ENCODE measurements at places on chromosomes 2 and 18. TPM values are rescaled to one million over a fixed set of nuclear protein-coding genes. Genes with fewer than 3 reads are reported as not detected.

- H3K4me3 ChIP-seq: no peak overlapping the region
- H3K36me3 ChIP-seq: peaks cover 35% of the 10 kb centered on the region
- H3K27ac ChIP-seq: peak overlapping the region; percentile 15
- no peak for DNase-seq
These were observed 34.9 kb upstream of the ARMC9 start for GRCh38 chr2:231163414-231164095.

- H3K36me3 ChIP-seq: no peaks in the 10 kb centered on the region
- H3K4me1 ChIP-seq: peaks cover 4% of the 10 kb centered on the region
- no peaks in the 10 kb centered on the region for H3K27me3 ChIP-seq
- DNase-seq: no peak
These were observed 292.5 kb downstream of the ALK start for GRCh38 chr2:29628862-29629261.

DNA sequence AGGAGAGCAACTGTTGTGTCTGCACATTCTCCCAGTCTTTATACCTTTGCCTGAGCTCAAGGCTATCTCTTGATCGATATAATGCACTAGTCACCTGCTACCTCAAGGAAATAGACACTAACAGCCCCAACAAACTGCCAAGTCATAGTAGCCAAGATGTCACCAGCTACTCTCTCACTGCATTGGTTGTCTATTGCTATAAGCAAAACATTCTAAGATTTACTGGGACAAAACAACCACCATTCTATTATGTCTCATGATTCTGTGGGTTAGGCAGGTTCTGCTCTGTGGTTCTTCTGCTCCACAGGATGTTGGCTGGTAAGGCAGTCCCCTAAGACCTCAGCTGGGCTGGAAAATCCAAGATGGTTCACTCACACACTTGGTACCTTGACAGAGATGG, 28.5 kb upstream of the MLPH start:
- no peak for DNase-seq
- H3K36me3 ChIP-seq: no peaks in the 10 kb centered on the region
- H3K4me3 ChIP-seq: no peak overlapping the region
- no peaks in the 10 kb centered on the region for H3K27me3 ChIP-seq

DNA sequence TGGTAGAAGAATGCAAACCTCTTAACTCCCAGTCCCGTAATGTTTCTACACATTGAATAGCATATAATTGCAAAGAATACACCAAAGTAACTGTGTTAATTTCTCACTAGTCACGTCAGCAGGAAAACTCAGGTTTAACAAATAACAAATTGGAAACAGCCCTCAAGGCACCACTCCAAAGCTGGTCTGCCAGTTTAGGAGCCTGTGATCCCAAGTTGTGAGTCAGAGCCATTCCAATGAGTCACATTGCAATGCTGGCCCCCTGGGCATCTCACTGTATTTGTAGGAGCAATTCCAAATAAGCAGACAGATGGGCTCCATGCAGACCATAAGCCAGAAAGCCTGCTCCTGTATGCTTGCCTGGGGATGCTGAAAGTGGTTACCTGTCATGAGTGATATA, 143.2 kb upstream of the SETBP1 start:
- H3K27me3 ChIP-seq: no peaks in the 10 kb centered on the region
- H3K36me3 ChIP-seq: no peaks in the 10 kb centered on the region
- no peak overlapping the region for H3K4me3 ChIP-seq

ASPRV1 gene
- total RNA-seq: 0.64 TPM

Data from H9 (cell line).